Right ventricle myocardium superior (tissue), 1 donor: ENCODE measurements at places on chromosomes 2 and 18.

- no peak for DNase-seq
Measured at GRCh38 chr2:60759654-60760053, 3.6 kb downstream of the PAPOLG start.

DNA sequence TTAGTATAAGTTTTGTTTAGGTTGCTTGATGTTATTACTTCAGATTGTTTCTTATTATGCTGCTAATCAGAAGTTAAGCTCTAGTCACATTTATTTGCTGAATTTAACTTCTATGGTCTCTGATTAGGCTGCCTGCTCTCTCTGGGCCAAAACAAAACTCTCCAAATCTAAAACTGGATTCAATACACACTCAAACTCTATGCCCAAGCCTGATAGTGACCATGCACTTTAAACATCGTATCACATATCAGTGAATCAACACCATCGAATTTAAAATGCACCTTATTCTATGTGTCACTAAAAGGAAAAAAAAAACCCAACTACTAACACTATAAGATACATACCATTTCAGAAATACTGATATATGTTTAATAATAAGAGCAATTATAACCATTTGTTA lies 76.9 kb upstream of the FRZB start:
- DNase-seq = no peak

GRCh38 chr2:150425121-150425955 lies 62.1 kb downstream of the RND3 start:
- DNase-seq = peak; percentile 50

DNA sequence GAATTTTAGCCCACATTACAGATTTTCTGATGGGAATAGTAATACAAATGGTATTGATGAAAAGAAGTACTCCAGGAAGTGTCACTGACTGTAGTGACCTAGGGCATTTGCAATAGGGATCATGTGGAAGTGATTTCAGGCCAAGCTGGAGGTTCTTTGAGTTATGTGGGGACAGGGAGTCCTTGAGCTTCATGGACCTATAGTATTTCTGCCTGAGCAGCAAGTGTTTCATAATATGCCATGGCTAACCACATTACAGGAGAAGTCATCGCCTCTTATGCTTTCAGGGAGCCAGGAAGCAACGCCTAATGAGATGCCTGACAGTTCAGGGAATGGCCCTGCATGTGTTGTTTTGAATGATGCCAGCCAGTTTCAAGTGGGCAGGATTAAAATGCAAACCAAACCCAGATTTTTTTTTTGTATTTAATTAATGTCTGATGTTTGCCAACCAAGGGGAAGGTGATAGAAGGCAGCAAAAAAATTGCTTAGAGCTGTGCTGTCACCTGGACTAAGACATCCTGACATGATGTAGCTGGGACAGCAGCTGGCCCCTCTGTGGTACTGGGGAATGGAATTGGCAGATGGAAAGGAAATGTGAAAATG lies 109.5 kb downstream of the RAPGEF4 start:
- no peak for DNase-seq

- DNase-seq = no peak
Measured at GRCh38 chr18:13546638-13547037, 179.7 kb downstream of the FAM210A start.

GRCh38 chr2:2938481-2938880 lies 439.1 kb downstream of the EIPR1 start:
- no peak for DNase-seq

GRCh38 chr2:19046986-19047780 lies 311.2 kb downstream of the OSR1 start:
- DNase-seq = no peak

- DNase-seq = peak; percentile 75
Measured at GRCh38 chr2:232689152-232689910, 7.8 kb upstream of the GIGYF2 start.

DNA sequence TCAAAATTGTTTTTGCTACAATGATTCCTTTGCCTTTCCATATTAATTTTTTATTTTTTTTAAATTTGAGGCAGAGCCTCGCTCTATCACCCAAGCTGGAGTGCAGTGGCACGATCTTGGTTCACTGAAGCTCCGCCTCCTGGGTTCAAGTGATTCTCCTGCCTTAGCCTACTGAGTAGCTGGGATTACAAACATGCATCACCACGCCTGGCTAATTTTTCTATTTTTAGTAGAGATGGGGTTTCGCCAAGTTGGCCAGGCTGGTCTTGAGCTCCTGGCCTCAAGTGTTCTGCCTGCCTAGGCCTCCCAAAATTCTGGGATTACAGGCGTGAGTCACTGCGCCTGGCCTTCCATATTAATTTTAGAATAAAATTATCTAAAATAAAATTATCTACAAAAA lies 41.3 kb downstream of the PTPN4 start:
- DNase-seq = no peak

GRCh38 chr18:62245699-62246098 lies 58.6 kb downstream of the RELCH start:
- DNase-seq = no peak

GRCh38 chr2:10309286-10309685 lies 6.6 kb downstream of the HPCAL1 start:
- no peak for DNase-seq

- DNase-seq = no peak
Measured at GRCh38 chr2:2400286-2401038, 69.4 kb upstream of the MYT1L start.

- DNase-seq = no peak
Measured at GRCh38 chr18:65093346-65093745, 657.5 kb upstream of the CDH7 start.

DNA sequence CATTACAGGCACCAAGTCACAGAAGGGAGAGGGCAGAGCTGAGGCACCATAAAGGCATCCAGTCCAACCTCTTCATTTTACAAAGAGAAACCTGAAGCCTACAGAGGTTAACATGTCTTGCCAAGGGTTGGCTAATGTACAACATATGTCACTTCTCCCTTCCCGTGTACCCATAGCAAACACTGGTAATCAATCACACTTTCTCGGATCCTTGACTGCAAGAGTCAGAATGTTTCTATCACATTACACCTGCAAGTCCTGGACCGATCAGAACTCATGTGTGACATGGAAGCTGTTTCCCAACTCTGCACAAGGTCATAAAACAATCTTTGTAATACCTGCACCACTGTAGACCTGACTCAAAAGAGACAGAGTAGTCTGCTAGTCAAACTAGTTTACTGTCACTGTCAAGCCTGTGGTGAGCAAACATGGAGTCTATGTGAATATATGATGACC lies 6.0 kb downstream of the ANKRD44 start:
- DNase-seq = no peak

- no peak for DNase-seq
Measured at GRCh38 chr2:177264209-177264692, 276 bp downstream of the NFE2L2 start.

DNA sequence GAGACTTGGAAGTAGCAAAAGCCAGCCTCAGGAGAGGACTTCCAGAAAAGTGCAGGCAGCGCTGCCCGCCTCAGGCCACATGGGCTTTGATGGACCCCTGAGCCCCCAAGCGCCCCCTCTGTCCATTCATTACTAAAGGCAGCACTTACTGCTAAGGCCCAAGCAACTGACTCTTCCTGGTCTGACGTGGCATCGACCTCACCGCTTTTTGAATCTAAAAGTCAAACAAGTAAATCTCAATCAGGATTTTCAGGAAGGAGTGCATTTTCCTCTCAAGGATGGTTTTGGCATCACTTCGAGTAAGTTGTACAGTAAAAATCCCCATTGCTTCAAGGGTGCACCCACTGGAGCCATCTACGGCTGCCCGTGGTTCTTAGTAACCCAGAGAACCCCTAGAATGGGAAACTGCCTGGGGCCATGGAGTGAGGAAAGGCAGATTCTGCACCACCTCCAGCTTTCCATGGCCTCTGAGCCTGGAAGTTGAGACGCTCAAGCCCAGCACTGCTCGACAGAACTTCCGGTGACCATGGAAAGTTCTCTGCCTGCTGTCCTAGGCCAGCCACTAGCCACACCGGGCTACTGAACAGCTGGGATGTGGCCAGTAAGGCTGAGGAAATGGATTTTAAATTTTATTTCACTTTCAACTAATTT lies 7.0 kb downstream of the HJURP start:
- no peak for DNase-seq

DNA sequence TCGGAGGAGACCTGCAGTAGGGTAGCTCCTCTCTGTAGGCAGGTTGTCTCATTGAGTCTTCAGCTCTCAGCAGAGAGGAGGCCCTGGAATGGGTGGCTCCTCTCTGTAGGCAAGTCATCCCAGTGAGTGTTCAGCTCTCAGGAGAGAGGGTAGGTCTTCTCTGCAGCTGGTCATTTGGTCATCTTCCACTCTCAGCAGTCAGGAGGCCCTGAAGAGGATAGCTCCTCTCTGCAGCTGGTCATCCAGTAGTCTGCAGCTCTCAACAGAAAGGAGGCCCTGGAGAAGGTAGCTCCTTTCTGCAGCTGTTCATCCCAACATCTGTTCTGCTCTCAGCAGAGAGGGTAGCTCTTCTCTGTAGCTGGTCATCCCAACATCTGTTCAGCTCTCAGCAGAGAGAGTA lies 26.0 kb upstream of the RUFY4 start:
- DNase-seq = no peak

- DNase-seq = no peak
Measured at GRCh38 chr2:231573096-231573495, 19.6 kb upstream of the TEX44 start.

- no peak for DNase-seq
Measured at GRCh38 chr18:75261430-75262223, 51.0 kb downstream of the TSHZ1 start.

GRCh38 chr18:53792762-53793161 lies 431.7 kb downstream of the MBD2 start:
- no peak for DNase-seq

GRCh38 chr2:100692906-100693305 lies 127.0 kb upstream of the NPAS2 start:
- DNase-seq = no peak

- peak; percentile 86 for DNase-seq
Measured at GRCh38 chr2:179264368-179265081, at the start of gene SESTD1. TSS of gene SESTD1 (minus strand) at chr2:179264832. CDS start at chr2:179191841, 72,991 bp downstream.

DNA sequence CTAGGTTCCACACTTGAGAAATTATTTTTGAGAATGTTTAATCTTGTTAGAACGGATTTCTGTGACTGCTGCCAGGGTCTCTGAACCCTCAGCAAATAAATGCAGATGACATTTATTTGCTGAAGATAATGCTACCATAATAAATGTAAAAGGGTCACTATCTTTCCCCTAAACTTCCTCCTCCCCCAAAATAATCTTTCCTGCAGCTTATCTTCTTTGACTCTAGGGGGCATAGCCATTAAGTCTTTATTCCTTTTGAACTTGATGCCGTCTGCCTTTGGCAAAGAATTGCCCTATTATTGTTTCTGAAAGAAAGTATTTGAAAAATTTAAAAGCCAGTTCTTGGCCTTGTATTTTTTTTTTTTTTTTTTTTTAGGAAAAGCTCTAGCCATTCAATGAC lies 63.6 kb upstream of the ACSL3 start:
- no peak for DNase-seq

GRCh38 chr2:207101984-207102383 lies 63.8 kb downstream of the KLF7 start:
- DNase-seq = no peak

- DNase-seq = no peak
Measured at GRCh38 chr2:48699348-48699930, 56.1 kb downstream of the LHCGR start.

GRCh38 chr2:233084488-233084887 lies 24.3 kb downstream of the INPP5D start:
- DNase-seq = peak; percentile 79

GRCh38 chr2:12087671-12088380 lies 341.4 kb downstream of the LPIN1 start:
- no peak for DNase-seq

DNA sequence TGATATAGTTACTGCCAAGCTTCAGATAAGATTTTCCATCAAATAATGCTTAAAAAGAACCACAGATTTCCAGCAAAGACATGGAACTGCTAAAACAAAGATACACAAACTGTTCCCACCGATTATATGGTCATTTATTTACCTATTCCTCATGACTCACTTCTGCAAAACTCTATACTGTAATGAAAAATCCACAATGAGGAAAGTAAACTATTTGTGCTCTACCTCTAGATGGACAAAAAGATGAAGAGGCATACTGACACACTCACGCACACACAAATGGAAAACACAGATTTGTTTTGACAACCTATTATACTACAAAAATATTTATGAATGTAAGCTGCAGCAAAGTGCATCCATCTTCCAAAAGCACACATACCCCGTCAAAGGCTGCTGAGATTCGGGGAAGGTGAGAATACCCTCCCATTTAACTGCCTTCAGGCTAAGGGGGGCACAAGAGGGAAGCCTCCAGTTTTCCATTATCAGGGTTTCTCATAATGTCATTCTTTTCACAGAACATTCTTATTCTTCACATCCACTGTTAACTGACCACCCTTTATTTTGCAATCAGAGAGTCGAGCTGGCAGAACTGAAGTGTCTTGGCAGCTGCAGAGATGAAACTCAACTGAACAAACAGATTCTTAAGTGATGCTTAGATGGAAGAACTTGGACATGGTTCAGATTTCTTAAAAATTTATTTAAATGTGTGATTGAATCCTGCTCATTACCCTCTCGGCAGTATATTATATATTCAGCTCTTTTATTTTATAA lies 115.9 kb upstream of the TANK start:
- no peak for DNase-seq

DNA sequence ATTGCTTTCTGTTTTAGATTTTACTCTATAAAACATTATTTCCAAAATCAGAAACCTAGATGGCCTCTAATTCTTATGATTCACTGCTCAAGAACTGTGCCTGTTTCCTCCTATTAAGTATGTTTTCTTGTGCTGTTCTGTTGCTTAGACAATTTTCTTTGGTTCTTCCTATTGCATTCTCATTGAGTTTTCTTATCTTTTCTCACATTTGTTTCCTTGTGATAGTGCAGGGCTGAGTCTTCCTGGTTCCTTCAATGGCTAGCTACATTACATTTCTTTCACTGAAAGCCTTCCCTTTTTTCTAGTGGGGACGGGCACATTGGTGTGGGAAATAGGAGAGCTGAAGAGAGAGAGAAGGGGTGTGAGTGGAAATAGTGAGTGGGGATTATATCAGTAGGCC lies 183.4 kb downstream of the CALCRL start:
- DNase-seq = no peak

DNA sequence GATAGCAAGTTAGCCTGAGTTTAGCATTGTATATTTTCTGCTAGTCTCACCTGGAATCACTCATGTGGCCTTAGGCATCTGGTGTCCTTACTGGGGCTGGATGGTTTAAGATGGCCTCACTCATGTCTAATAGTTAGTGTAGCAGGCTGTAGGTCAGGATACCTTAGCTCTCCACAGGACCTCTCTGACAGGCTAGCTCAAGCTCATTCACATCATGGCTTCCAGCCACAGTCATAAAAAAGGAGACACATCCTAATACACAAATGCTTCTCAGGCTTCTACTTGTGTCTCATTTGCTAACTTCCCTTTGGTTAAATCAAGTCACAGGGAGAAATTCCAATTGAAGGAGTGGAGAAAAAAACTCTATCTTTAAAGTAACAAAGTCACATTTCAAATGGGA lies 47.7 kb downstream of the MYO1B start:
- no peak for DNase-seq

- peak; percentile 49 for DNase-seq
Measured at GRCh38 chr2:224004105-224004695, 34.9 kb downstream of the SERPINE2 start.

DNA sequence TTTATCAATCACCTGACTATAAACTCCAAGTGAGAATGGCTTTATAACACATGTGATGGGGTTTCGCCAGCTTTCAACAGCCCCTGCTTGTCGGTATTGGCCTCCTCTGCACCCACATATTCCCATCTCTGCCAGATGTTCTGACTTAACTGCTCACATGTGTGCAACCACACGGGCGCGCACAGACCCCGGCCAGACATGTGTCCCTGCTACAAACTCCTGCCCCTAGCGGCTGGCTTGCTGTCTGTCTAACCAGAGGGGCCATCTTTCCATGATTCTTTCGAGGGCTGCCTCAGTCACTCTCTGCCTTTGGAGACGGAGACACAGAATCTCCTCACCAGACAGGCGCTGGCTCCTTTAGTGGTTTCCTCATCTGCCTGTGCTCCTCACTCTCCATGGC lies 15.3 kb downstream of the STON1 start:
- DNase-seq = no peak
